Activated CD8-positive, alpha-beta memory T cell treated with anti-CD3 and anti-CD28 coated beads for 1 hour (primary cell): ENCODE measurements at places on chromosomes 2 and 18.

DNA sequence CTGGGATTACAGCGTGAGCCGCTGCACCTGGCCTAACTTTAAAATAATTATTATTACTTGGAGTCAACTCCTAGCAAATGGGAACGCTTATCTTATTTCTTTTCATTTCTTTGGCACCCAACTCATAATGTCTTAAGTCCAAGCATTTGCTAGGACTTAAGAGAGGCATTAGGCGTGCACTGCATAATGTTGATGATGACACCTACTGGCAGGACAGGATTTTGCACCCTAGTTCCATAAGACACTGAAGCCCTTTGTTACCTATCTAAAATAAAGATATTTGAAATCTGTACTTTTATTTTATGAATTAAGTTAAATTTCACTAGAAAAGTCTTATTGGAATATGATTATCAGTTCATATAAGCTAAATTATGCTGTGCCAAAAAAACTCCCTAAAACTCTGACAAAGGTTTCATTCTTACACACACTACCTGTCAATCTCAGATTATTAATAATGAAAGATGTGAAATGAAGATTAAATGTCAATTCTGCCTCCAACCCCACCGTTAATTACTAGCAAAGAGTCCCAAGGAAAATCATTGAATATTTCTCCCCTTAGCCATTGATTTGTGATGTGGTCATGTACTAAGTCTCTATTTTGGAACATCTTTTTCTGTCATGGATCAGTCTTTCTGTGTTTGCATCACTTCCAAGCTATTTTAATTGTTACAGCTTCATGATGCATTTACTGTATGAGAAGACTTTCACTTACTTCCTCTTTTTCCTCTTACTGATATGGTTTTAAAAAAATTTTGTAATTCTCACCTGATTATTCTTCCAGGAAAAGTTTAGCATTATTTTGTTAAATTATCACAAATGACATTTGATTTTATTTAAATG, 12.7 kb upstream of the CDH2 start:
- DNase-seq, result no peak

- DNase-seq, result no peak
Observed at GRCh38 chr2:11118761-11119160, 36.5 kb upstream of the SLC66A3 start.

DNA sequence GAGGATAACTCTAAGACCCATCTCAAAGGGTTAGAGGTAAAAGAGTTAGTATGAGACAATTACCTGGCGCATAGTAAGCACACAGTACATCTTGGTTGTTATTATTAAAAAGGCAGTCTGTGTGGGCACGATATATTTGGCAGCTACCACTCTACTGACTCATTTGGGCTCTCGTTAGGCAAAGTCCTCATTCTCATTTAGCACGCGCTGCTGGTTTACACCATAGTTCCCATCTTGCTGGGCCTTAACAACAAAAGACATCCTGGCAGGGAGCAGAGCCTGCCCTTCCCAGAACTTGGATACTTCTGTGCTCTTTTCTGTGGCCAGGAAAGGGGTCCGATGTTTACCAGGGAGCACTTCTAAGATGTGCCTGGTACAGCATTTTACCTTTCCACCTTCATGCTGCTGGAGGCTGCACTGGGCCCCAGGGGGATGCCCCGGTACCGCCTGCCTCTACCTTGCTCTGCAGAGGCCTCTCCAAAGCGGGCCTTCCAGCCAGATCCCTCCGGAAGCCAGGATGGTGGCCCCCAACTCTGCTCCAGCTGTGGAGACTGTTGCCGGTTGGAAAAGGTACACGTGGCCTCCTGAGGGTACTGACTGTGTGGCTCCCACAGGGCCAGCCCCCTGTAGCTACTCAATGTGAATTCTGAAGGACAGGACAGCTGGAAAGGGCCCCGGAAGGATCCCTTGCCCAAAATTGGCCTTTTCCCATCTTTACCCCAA, 15.0 kb downstream of the GLI2 start:
- no peak for DNase-seq

DNA sequence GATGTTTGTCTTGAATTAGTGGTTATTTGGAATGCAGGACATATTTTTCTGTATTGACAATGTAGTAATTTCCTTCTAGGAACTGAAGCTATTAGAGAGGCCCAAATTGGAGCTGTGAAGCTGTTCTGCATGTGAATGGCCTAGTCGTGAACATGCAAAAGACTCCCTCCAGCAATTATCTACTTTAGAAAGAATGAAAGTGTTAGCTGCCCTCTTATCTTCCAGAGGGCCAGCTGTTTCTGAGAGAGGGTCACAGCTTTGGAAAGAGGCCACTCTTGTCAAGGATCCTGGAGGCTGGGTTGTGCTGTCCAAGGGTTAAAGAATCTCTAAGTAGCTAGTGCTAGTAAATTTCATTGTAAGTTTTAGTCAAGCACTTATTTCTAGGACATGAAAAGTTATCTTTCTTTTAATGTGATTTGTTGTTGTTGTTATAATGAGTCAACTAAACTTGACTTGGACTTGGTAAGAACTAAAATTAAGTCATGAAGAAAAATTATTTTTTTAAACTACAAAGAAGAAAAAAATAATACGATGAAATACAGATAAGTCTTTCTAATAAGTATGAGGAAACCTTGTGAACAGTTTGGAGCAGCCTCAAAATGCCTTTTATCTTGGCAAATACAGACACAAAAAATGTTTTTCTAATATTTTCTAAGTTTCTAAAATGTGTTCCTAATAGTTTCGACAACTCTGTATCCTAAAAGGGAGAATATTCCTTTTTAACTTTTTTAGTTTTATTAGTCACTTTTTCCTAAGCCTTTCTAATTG, 36.8 kb downstream of the DPP4 start:
- DNase-seq, result no peak

DNA sequence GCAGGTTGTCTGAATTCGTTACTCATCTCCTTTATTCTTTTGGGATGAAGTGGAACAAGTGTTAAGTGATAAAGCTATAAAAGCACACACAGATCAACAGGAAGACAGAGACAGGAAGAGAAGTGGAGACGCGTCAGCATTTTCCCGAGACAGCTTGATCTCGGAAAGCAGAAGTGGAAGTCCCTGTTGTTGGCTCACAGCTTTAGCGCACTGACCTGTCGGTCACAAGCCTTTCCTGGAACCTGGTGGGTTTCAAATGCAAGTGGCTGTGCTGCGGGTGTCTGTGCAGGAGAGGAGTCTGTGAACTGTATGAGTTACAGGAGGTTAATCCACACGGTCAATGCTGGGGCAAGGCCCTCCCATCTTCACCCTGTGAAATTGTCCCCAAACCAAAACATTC, 116.6 kb upstream of the PELI1 start:
- no peak for DNase-seq

DNA sequence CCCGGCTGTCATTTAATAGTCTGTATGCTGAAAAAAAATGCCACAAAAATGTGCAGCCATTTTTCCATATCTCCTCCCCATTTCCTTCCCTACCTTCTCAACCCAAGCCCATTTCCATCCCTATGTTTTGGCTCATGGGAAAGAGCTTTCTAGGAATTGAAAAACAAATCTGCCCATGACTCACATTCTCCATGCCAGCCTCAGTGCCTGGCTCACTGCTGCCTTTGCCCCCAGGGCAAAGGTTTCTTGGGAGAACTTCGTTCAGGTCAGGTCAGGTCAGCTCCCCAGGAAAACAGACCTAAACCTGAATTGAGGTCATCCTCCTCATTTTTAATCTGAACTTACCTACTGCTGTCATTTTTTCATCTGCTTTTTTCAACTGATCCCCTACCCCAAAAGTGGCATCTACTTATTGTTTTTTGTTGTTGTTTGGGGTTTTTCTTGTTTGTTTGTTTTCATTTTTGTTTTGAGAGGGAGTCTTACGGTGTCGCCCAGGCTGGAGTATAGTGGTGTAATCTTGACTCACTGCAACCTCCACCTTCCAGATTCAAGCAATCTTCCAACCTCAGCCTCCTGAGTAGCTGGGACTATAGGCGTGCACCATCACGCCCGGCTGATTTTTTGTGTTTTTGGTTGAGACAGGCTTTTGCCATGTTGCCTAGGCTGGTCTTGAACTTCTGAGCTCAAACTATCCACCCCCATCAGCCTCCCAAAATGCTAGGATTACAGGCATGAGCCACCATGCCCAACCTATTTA, 66.7 kb downstream of the FECH start:
- DNase-seq, result no peak

DNA sequence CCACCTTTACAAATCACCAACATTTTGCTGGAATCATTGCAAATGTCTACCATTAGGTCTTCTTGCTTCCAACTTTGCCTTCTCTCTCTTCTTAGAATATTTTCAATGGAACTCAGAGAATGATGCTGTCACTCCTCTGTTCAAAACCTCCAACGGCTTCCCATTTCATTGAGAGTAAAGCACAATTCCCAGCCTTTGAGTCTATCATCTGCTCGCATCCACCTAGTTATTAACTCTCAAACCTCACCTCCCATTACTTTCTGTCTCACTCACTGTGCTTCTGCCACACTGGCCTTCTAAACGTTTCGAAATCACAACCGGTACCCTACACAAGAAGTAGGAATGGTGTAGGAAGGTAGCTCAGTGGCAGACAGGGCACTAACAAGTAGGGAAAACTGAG, 40.0 kb downstream of the ROCK2 start:
- DNase-seq, result no peak

- DNase-seq, result no peak
Observed at GRCh38 chr2:233476651-233477547, 89.7 kb downstream of the USP40 start.

GRCh38 chr18:23758281-23758680, 69.0 kb downstream of the LAMA3 start:
- DNase-seq, result no peak

DNA sequence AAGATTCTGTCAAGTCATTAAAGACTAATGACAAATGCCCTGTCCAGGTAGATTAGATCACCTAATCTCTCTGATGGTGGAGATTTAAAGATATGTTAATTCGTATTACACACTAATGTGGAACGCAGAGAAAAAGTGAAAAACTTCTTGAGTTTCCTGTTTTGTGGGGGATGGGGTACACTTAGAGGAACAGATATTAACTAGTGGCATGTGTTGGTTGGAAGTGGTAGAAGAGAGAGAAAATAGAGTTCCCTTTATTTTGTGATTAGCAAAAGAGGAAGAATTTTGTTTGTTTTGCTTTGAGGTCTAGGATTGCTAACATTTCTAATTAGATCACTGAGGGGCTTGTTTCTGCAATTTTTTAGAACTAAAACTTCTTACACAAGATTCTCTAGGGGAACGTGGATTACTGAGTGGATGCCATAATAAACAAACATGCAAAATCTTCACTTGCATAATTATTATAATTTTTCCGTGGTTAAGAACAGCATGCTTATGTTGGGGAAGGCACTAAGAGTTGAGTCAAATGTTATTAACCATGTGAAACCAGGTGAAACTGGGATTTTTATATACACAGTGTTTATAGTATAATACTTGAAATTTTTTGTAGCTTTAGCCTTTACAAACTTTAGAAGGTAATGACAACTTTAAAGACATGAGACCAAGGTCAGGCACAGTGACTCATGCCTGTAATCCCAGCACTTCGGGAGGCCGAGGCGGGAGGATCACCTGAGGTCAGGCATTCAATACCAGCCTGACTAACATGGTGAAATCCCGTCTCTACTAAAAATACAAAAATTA, 97.4 kb upstream of the STK17B start:
- no peak for DNase-seq

- DNase-seq, result no peak
Observed at GRCh38 chr2:144834998-144835633, 315.2 kb upstream of the ZEB2 start.

DNA sequence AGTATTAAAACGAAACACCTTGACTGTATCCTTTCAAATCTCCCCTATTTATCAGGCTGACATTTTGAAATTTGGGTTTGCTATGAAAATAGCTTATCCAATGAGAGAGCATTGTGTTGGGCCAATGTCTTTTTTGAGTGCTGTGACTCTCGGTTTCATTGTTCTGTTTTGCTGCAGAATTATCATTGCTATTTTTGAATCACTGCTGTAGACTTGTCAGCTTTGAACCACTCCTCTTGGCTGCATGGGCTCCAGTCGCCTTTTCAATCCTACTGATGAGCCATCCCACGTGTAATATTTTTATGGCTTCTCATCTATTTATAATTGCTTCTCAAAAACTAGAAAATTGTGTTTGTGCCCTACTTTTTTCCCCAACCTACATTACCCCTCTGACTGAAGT, 322.8 kb downstream of the LNPK start:
- DNase-seq, result no peak

- DNase-seq, result no peak
Observed at GRCh38 chr2:13390676-13391075, 673.9 kb downstream of the TRIB2 start.

GRCh38 chr2:178928077-178928476, 120.9 kb upstream of the TTN start:
- no peak for DNase-seq
